ENCODE measurements at places on chromosomes 3 and 15.

GRCh38 chr3:27714146-27714526, 8.0 kb downstream of the EOMES start:
- DNase-seq: no peak

- DNase-seq: no peak
Observed at GRCh38 chr3:126555795-126556636, 2.7 kb downstream of the C3orf22 start.

GRCh38 chr15:68450192-68450591, 18.2 kb upstream of the ITGA11 start:
- no peak for DNase-seq

DNA sequence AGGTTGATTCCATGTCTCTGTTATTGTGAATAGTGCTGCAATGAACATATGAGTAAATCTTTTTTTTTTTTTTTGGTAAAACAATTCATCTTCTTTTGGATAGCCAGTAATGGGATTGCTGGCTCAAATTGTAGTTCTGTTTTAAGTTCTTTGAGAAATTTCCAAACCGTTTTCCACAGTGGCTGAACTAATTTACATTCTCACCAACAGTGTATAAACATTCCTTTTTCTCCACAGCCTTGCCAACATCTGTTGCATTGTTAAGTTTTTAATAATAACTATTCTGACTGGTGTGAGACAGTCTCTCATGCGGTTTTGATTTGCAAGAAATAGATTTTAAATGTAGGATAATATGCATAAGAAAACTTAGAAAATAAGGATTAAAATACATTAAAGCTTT, 279.0 kb upstream of the EPHA3 start:
- DNase-seq: no peak

- no peak for DNase-seq
Observed at GRCh38 chr3:177905173-177906125, 630.8 kb upstream of the KCNMB2 start.

GRCh38 chr3:37115446-37115845, 58.9 kb downstream of the LRRFIP2 start:
- no peak for DNase-seq

DNA sequence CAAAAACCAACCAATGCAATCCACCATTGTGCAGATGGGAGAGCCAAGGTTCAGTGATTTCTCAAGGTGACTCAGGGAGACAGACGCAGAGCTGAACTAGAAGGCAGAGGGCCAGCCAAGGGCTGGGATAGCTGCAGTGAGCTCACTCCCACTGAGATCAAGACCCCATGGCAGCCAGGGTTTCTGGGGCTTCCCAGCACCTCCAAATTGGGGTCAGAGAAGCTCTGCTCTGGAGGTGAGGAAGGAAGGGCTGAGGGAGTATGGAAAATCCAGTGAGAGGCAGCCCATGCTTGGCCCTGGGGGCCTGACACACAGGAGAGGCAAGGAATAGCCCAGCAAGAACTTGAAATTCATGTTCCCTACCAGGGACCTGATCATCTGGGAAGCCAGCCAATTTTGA, 61.0 kb downstream of the ISG20 start:
- no peak for DNase-seq

- DNase-seq: no peak
Observed at GRCh38 chr3:134035836-134036235, 6.1 kb upstream of the SLCO2A1 start.

DNA sequence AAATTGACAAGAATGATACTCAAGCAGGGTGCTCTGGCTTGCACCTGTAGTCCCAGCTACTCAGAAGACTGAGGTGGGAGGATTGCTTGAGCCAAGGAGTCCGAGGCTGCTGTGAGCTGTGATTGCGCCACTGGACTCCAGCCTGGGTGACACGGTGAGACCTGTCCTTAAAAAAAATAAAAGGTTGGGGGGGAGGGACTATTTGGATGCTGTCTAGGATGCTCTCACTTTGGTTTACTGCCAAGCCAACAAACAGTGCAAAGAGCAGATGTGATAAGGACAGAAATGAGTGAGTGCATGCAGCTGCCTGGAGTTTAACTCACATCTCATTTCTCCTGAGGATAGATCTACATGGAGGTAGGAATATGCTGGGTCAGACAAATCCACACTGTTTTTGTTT, 130.0 kb downstream of the FRMD4B start:
- no peak for DNase-seq

DNA sequence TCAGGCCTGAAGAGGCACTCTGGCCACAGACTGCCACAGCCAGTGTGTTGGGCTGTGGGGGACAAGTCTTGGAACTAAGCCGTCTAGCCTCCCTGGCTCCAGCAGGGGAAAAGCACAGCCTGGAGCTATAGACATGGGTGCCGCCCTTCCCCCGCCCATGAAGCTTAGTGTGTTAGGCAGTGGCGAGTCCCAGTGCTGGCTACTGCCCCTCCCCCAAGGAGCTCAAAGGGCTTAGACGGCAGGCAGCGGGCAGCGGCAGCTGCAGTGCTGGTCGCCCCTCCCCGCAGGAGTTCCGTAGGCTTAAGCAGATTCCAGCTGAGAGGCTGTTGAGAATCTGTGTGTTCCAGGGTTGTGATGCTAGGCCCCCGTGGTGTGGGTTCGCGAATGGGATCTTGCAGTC, 135.8 kb upstream of the RORA start:
- DNase-seq: no peak

DNA sequence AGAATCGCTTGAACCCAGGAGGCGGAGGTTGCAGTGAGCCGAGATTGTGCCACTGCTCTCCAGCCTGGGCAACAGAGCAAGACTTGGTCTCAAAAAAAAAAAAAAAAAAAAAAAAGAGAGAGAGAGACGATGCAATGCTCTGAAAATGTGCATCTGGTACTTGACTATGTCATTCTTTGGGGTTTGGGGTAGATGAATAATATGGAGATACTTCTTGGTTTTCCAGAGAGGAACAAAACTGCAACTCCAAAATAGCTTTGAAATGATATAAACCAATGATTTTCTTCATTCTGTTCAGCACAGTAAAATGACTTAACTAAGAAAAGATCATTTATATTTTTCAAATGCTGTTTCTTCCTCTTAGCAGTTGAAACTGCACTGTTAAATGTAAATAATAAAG, 158.9 kb downstream of the ISL2 start:
- no peak for DNase-seq

DNA sequence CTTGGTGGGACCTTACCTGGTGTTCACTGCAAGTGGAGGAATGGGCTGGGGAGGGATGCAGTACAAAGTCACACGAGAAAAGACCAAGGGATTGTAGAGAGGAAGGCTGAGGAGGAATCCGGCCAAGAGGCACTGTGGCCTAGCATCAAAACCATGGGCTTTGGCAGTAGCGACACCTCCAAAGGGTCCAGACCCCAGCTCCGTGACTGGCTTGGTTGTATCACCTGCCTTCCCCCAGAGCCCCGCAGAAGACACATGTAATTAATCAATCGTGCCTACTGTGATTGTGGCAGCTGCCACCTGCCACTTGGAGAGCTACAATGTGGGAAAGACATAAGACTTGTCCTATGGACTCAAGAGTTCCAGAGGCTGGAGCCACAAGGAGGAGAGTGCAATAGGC, 54.7 kb downstream of the ST8SIA2 start:
- DNase-seq: no peak

DNA sequence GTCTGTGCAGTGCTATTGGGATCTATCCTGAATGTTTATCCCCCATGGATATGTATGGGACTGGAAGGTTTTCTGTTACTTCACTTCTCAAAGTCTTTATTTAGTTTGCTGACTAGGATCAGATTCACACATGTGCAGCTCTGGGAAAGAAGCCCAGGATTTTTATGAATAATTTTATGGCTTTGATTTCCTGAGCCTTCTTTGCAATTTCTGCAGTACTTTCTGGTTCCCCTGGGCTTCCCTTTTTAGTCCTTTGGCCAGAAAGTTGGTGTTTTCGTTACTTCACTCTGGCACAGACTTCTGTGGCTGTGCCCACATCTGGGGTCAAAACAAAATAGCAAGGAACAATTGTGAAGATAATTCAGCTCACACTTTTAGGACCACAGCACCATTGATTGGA, 721.0 kb downstream of the OTOL1 start:
- DNase-seq: no peak

DNA sequence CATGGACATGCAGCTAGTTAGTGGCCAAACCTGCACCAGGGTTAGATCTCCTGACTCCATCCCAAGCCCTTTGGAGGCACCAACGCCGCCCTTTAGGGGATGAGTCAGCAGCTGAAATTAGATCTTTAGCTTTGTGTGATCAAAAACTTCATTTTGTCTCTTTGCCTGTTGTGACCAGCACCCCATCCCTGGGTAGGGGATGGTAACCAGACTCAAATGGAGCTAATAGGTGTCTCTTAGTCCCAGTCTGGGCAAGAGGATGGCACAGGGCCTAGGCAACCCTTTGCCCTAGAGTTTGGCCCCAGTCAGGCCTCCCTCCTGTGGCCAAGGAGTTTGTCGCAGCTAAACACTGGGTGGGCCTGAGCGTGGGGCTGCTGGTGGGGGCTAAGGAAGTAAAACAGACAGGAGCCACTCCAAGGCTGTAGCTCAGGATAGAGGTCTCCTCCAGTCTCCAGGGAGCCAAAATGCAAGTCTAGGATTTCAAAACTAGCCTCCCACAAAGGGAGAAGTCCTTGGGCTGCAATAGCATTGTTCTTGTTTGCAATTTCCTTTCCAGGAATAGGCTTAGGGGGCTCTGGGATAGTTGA, 105.1 kb downstream of the CPN2 start:
- no peak for DNase-seq

GRCh38 chr3:28905798-28906197, 375.1 kb upstream of the RBMS3 start:
- DNase-seq: no peak

- no peak for DNase-seq
Observed at GRCh38 chr15:70801109-70801508, 37.8 kb upstream of the UACA start.

- DNase-seq: no peak
Observed at GRCh38 chr15:40493089-40493840, 22.5 kb downstream of the CHST14 start.

DNA sequence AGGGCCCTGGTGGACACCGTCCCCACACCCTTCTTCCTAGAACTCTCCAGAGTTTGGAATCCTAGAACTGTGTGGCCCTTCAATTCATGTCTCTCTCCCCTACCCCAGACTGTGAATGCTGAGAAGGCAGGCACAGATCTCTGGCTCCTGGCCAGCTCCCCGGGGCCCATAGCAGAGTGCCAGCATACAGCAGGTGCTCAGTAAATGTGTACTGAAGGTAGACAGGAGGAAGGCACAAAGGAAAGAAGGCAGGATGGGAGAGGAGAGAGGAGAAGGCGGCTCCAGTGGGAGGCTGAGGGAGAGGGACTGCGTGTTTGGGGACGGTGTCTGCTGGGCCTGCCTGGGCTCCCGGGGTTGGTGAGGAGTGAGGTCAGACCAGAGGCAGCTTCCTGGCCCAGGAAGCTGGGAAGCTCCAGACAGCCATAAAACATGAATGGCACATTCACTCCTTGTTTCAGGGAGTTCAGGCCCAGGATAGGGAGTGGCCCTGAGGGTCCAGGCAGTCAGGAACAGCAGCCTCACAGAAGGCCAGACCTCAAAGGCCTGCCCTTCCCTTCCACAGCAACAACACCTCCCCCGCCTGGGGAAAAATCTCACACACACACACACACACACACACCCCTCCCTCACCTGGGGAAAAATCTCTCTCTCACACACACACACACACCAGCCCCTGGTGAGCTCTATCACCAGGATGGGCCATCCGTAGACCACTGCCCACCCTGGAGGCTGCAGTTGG, 137.1 kb upstream of the PRR20G start:
- DNase-seq: no peak

- DNase-seq: no peak
Observed at GRCh38 chr3:17194116-17194515, 309.4 kb downstream of the PLCL2 start.

GRCh38 chr3:8970971-8971589, 7.8 kb upstream of the RAD18 start:
- peak; percentile 75 for DNase-seq

DNA sequence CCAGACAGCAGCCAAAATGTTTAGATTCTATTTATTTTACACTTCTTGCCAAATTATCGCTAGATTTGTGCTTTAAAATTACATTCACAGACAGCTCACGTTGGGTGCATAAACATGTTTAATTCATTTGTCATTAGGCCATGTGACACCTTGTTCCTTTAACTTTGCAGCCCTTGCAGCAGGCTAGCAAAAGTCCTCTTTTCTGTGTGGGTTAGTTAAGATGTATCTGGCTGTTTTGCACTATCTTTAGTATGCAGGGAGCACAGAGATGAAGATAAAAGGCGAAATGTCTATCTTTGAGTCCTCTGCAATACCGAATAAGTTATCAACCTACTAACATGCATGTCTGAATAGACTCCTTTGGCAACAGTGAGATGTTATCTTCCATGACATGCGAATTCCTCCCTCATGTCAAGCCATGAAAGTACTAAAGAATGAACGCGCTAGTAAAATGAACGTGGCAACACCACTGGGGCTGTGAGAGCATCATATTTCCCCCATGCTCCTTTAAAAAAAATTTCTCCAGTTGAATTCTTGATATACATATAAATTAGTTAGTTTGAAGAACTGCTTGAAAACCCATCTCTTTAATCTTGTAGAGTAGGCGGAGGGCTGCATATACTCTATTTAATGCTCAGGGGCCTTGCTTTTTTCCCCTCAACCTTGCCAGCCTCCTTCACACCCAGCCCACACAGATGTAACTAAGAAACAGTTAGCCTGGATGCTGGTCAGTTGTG, 620.4 kb upstream of the NR2F2 start:
- no peak for DNase-seq

GRCh38 chr15:96171853-96172296, 158.6 kb upstream of the NR2F2 start:
- DNase-seq: no peak

DNA sequence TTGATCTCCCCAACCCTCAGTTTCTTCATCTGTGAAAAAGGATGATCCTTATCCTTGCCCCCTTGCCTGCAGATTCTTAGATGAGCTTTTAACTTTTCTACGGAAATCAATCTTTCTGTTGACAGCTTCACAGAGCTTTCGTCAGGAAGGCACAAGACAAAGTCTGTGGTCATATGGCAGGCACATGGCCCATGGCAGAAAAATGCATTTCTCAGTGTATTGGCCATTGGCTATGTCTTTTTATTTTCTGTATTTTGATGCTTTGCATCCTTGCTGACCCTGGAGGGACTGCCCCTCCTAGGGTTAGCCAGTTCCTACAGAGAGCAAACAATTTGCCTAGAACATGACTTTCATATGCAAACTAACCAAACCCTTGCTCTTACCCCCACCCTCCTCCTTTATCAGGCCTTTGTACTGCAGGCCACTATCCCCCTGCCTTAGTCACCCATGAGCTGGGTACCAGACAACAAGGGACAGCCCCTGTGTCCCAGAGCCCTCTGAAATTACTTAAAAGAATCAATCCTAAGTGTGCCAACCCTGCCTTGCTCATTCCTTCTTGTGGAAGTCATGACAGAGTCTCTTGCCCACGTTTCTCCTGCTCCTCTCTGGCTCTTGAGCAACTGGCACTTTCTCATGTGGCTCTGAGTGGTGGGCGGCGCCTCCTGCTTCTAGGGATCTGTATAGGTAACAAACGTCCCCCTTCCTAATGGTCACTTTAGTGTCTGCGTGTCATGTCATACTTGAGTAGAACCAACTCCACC, 24.1 kb upstream of the NOX5 start:
- DNase-seq: peak; percentile 48

- no peak for DNase-seq
Observed at GRCh38 chr3:59327376-59327808, 277.6 kb upstream of the CFAP20DC start.

Measured in hematopoietic multipotent progenitor cell treated with erythropoietin and hydrocortisone succinate and interleukin-3 and kit ligand, for 15 days (in vitro differentiated cells).